ENCODE measurements at places on chromosomes 11 and 22.

GRCh38 chr11:117413616-117414015 is 86.0 kb downstream of the CEP164 start:
- DNase-seq = no peak

GRCh38 chr11:105282658-105283057 is 143.1 kb upstream of the CARD18 start:
- DNase-seq = no peak

- no peak for DNase-seq
Measured at GRCh38 chr11:79102840-79103239, 338.0 kb downstream of the TENM4 start.

DNA sequence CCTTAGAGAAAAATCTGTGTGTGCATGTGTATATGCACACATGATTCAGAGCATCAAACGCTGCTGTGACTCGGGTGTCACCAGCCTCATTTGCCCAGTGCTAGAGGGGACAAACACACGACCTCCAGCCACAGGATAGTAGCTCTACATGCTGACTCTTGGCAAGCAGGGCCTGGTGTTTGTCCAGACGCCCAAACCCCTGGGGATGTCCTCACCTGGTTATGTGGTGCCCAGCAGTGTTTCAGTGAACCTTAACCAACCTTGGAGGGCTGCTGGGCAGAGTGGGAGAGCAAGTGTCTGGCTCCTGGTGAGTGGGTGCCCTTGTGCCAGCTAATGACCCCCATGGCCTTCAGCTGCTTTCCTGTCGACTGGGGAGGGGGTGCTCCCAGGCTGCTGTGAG is 26.7 kb downstream of the IGLL1 start:
- no peak for DNase-seq

DNA sequence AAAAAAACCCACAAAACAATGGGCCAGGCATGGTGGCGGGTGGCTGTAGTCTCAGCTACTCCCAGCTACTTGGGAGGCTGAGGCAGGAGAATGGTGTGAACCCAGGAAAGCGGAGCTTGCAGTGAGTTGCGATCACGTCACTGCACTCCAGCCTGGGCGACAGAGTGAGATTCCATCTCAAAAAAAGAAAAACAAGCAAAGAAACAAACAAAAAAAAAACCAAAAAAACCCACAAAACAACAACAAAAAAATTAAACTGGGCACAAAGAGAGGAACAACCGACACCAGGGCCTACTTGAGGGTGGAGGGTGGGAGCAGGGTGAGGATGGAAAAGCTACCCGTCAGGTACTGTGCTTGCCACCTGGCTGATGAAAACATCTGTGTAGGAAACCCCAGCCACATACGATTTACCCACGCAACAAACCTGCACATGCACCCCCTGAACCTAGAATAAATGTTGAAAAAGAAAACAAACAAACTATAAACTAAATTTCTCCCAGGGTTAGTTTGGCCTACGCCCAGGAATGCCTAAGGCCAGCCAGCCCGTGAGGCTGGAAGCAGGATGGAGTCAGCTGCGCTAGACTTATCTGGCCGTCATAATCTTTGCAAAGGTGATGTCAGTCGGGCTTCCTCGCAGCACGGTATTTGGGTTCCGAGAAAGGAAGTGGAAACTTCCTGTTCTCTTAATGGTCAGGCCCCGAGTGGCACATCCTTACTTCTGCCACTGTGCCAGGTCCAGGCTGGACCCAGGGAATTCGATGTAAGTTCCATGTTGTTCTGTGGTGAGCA is 21.9 kb upstream of the CYB5R3 start:
- no peak for DNase-seq

DNA sequence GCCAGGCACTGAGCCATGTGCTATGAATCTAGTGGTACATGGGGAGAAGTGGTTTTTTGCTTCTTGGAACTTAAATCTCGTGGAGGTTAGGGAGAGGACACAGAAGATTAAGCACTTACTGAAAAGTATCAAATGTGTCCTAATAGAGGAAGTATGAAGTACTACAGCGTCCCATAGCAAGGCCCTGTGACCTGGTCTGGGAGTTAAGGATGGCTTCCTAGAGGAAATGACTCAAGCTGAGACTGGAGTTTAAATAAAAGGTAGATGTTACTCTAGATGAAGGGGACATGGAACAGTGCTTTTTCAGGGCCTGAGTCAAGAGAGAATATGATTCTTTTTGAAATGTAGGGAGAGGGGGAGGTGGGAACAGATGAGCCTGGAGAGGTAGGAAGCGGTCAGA is 202.9 kb downstream of the GRIK4 start:
- DNase-seq = no peak

DNA sequence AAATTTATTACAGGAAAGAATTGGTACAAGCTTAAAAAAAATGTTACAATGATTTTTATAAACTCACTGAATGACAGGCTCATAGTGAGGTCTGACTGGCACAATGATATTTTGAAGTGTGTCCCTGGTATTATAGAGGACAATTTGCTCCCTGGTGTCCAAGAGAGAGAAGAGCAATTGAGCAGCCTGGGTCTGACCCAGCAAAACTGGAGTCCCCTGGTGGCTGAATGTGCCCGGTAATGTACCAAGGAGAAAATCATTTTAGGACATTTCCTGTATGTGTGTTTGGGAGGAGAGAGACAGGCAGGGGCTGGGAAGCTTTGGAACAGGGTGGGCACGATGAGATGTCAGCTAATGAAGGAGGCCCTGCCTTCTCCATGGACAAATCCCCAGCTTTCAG is 125.3 kb downstream of the APOL5 start:
- no peak for DNase-seq
